CD4-positive, alpha-beta T cell treated with Interleukin-1 beta for 1 hour (primary cell): ENCODE measurements at places on chromosomes 1 and 21.

- DNase-seq = peak; percentile 2
Observed at GRCh38 chr21:15289896-15290841, 225.4 kb upstream of the NRIP1 start.

DNA sequence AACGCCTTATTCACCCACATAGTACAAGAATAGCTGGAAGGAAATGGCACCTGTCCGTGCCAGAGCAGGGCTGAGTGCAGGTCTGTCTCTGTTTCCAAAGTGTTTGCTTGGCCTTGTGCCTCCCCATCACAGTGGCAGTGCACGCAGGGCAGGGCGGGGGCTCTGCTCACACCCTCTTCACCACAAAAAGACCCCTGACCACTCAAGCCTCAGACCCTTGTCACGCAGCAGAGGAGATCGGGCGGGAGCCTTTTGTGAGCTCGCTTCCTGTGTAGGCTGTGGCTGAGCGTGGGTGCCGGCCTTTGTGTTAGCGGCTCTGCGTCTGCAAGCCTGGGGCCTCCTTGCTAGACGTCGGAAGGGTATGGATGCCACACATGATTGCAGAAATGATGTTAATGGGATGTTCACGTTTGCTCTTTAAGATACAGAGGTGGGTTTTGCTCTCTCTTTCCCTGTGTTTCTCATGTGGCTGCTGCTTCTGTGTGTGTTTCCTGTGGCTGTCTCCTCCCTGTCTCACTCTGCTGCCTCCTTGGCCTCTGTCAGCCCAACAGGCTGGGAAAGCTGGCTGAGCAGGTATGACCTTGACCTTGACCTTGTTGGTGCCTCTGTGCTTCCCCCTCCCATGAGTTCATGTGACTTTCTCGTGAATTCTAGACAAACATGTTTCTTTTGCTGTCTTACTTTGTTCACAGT, 45.4 kb downstream of the S100B start:
- peak; percentile 58 for DNase-seq

DNA sequence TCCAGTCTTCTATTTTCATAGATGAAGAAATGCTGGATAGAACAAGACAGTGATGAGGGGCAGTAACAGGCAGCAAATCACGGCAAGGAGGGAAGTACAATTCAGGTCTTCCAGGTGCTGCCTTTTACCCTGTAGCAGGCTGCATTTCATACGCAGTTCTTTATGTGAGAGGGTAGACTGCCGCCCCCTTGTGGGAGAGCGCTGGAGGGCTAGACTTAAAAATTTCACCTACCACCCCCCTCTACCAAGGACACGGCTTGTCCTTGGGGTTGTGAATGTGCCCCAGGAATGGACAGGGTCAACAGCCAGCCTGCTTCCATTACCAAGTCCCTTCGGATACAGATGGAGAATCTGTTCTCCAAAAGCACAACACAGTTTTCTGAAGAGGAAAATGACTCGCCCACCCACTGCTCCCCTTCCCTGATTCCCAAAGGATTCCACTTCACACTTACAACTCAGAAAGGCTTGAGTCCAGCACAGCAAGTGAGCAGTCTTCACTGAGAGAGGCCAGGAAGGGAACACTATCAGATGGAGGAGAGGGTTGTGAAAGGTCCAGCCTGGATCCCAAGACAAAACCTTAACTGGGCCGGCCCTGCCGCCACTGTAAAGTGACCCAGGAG, 7.4 kb downstream of the WDR77 start:
- DNase-seq = peak; percentile 76

DNA sequence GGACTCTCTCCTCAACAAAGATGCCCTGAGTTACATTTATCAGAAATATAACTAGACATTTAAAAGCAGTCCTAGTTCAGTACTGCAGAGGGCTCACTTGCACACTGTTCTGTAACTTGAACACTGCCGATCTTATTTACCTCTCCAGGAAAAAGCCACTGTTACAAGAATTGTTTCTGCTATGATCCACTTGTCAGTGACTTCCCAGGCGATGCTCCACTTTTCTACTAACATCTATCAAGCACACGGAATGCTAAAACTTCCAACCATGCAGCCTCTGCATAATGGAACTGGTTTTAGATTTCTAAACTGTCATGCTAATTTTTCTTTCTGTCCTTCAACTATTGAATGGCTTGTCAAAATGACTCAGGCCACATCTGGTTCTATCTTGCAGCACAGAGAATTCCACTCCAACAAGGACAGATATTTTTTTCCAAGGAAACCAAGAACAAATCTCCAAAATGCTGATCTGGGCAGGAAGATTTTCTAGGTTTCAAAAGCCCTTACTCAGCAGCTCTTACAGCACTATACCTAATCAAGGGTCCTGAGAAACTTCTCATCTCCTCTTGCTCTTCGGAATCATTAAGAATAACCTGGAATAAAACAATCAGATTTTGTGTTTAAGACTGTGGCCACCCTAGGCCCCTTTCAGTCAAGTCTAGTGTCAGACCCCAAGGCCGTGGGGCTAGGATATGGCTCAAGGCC, 9.9 kb downstream of the SEC16B start:
- no peak for DNase-seq

GRCh38 chr1:46948629-46949416, 7.5 kb upstream of the CYP4A11 start:
- DNase-seq = no peak
